Tibial artery (tissue), 4 donors: ENCODE measurements at places on chromosomes 12 and 14.

GRCh38 chr12:121820056-121820455 lies 16.2 kb downstream of the SETD1B start:
- no peaks in the 10 kb centered on the region for H3K27me3 ChIP-seq
- DNase-seq: no peak
- H3K4me1 ChIP-seq: no peaks in the 10 kb centered on the region
- H3K36me3 ChIP-seq: peaks cover 85% of the 10 kb centered on the region
- H3K4me3 ChIP-seq: no peak overlapping the region

GRCh38 chr12:13095266-13095995 lies 8.0 kb downstream of the GSG1 start:
- no peaks in the 10 kb centered on the region for H3K36me3 ChIP-seq
- peaks cover 50% of the 10 kb centered on the region for H3K4me1 ChIP-seq
- no peaks in the 10 kb centered on the region for H3K27me3 ChIP-seq
- no peak for DNase-seq
- no peak overlapping the region for H3K4me3 ChIP-seq

DNA sequence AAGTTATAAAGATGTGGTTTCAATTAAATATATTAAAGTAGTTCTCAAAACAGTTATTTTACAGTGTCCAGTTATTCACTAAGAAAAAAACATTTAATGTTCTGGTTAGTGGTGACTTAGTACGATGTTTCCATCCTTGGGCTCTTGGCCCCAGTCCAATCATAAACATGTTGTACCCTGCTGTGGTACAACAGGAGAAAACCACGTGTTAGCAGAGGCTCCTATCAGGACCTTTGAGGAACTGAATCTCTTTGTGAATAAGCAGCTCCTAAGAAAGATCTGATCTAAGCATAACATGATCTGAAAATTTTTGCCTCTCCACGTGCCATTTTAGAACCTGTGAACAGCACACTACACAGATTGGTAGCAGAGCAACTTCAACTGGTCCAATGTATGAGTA lies 234.0 kb downstream of the SYT1 start:
- H3K27ac ChIP-seq: no peak overlapping the region
- no peak for DNase-seq
- H3K4me3 ChIP-seq: no peak overlapping the region
- no peaks in the 10 kb centered on the region for H3K36me3 ChIP-seq
- no peaks in the 10 kb centered on the region for H3K4me1 ChIP-seq
- H3K27me3 ChIP-seq: no peaks in the 10 kb centered on the region

GRCh38 chr12:29051221-29051620 lies 97.9 kb upstream of the FAR2 start:
- DNase-seq: no peak
- no peaks in the 10 kb centered on the region for H3K36me3 ChIP-seq
- no peak overlapping the region for H3K27ac ChIP-seq
- H3K4me1 ChIP-seq: no peaks in the 10 kb centered on the region
- H3K4me3 ChIP-seq: no peak overlapping the region
- no peaks in the 10 kb centered on the region for H3K27me3 ChIP-seq

DNA sequence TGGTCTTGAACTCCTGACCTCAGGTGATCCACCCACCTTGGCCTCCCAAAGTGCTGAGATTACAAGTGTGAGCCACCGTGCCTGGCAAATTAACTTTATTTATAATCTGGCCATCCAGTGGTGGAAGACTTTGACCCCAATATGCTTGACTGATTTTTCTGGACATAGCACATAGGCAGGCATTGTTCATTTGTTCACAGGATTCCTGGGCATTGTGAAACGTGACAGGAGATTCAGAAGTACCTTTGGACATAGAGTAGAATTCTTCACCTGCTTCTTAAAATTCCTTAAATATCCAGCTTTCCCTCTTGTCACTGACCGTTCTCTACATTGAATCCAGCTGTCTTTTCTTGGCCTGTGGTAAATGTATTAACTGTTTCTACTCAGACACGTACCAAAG lies 103.1 kb downstream of the SCN8A start:
- H3K4me1 ChIP-seq: no peaks in the 10 kb centered on the region
- H3K27ac ChIP-seq: no peak overlapping the region
